Fibroblast of mammary gland (primary cell): ENCODE measurements at places on chromosomes 13 and 19.

DNA sequence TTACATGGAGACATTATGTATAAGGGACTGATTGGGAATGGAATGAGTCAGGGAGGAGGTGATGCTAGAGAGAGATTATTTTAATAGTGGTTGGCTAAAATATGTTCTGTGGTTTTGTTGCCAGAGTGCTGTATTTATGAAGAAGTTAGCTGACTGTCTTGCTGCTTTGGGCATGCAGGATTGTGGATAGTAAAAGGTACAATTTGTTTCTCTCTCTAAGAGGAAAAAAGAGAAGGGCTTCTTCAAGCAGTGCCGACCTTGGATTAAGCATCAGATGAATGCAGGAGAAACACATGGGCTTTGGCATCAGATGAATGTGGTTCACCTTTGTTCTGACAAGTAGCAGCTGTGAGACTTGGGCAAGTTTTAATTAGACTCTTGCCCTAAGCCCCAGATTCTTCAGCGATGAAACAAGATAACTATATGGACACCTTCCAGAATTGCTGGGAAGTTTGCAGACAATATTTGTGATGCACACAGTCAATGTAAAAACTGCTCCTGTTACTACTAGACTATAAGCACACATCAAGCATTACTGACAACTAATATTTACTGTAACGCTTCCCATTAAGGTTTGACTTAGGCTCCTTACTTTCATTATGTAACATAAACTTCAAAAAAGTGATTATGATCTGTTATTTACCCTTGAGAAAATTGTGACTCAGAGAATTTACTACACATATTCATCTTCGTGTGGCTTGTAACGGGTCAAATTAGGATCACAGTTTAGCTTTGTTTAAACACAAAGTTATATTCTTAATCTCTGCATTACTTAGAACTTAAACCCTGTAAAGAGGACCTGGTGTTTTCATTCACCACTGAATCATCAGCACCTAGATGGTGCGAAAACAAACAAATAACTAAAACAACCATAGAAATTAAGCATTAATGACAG, 824.0 kb downstream of the PCDH9 start:
- peak; percentile 70 for DNase-seq

GRCh38 chr13:43139921-43140320, 116.5 kb downstream of the DNAJC15 start:
- no peak for DNase-seq

- DNase-seq, result no peak
These were observed 80.2 kb downstream of the USP12 start for GRCh38 chr13:27091451-27091850.

DNA sequence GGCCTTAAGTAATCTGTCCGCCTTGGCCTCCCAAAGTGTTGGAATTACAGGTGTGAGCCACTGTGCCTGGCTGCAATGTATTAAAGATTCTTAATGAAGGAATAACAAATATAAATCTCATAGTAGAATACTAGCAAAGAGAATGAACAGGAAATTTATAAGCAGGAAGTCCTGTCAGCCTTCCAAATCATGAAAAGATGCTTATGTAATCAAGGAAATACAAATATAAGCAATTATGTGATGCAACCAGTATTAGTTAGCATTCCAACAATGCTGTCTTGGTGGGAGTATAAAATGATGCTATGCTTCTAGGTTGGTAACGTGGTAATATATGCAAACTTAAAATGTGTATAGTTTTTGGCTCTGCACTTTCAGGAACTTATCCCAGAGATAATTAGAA, 133.8 kb downstream of the PDS5B start:
- DNase-seq, result peak; percentile 17

DNA sequence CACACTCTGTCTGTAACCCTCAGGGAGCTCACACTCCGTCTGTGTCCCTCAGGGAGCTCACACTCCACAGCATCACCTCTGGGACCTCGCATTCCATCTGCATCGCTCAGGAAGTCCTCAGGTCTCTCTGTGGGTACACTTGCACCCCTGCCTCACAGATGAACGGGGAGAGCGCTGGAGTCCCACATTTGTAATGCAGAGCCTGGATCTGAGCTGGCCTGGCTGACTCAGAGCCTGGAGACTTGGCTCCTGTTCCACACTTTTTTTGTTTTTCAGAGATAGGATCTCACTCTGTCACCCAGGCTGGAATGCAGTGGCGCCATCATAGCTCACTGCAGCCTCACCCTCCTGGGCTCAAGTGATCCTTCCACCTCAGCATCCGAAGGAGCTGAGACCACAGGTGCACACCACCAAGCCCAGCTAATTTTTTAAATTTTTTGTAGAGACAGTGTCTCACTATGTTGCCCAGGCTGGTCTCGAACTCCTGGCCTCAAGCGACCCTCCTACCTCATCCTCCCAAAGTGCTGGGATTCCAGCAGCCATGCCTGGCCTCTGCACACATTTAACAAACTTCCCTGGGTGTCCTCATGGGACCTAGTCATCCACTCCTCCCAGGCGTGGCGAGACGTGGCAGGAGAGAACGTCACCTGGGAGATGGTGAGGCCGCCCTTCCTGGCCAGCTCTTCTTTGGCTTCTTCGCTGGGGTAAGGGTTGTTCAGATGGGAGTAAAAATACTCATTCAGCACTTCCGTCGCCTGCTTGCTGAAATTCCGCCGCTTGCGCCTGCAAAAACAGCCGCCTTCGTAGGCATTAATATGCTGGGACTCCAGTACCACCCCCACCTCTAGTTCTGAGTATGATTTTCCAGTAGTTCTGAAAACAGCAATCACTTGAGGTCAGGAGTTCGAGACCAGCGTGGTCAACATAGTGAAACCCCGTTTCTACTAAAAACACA, 31.0 kb downstream of the CILP2 start:
- DNase-seq, result peak; percentile 62

DNA sequence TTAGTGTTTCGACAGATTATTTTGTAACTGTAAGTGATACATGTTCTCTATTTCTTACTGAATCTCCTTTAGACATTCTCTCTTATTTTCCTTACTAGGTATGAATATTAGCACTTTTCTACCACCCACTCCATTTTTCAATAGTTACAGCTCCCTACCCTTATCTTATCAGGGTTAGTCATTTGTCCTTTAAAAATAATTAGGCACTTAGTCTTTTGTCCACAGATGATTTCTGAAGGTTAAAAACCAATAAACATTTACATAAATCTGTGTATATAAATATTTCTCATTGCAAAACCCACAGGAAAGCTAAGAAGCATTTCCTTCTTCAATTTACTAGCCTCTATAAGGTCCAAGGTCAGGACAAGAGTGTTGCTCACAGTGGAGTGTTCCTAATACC, 624.1 kb upstream of the MIR17HG start:
- DNase-seq, result no peak

GRCh38 chr13:41408746-41409145, 48.6 kb upstream of the RGCC start:
- no peak for DNase-seq

DNA sequence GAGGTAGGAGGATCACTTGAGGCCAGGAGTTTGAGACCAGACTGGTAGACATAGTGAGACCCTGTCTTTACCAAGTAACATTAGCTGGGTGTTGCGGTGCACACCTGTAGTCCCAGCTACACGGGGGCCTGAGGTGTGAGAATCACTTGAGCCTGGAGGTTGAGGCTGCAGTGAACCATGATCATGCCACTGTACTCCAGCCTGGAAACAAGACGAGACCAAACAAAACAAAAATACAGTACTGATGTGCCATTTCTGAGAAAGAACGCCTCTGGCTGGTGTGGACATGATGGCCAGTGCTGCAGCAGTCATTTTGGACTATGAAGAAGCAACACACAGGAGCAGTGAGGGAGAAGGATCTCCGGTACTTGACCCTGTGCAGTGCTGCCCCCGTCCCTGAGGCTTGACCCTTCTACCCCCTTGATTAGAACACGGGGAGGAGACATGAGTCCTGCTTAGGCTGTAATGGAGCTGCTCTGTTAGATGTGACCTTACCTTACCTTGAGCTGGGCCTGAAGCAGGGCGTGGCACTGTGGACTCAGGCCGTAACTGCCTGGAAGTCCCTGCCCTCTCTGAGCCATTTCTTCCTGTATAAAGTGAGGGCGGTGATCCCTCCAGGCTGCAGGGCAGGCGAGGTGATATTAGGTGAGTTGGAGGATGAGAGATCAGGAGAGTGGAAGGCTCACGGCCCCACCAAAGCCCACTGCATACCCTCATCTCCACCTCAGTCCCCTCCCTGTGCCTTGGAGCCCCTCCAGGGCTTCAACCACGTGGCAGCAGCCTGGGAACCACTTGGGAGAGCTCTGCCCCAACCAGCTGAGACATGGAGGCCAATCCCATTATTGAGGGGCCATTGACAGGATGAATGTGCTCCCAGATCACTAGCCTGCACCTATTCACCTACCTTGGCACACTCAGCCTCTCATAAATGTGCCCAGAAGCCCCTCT, 5.9 kb downstream of the RPL18A start:
- DNase-seq, result no peak

DNA sequence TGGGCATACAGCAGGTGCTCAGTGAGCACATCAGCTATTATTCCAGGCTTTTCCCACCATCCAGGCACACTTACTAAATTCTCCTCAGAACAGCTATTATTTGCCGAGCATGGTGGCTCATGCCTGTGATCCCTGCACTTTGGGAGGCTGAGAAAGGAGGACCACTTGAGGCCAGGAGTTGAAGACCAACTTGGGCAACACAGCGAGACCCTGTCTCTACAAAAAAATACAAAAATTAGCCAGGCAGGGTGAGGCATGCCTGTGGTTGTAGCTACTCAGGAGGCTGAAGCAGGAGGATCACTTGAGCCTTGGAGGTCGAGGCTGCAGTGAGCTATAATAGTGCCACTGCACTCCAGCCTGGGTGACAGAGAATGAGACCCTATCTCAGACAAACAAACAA, 35.4 kb downstream of the PTPRS start:
- DNase-seq, result no peak

GRCh38 chr19:12792051-12792852, 966 bp downstream of the JUNB start:
- peak; percentile 54 for DNase-seq

DNA sequence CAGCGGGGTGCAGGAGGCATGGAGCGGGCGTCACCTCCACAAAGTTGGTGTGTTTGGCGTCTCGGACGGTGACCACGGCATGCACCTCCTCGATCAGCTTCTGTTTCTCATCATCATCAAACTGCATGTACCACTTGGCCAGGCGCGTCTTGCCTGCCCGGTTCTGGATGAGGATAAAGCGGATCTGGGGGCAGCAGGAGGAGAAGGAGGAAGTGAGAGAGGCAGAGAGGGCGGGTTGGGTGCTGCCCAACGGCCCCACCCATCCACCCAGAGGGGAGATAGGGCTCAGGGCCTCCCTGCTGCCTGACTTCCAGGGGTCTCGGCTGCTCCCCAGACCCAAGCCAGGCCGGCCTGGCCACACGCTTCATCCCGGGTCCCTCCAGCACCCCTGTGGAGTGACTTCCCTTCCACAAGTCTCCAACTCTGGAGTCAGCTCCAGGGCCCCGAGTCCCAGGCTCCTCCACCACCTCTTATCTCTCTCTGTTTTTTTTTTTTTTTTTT, 4.6 kb downstream of the AP2S1 start:
- no peak for DNase-seq

DNA sequence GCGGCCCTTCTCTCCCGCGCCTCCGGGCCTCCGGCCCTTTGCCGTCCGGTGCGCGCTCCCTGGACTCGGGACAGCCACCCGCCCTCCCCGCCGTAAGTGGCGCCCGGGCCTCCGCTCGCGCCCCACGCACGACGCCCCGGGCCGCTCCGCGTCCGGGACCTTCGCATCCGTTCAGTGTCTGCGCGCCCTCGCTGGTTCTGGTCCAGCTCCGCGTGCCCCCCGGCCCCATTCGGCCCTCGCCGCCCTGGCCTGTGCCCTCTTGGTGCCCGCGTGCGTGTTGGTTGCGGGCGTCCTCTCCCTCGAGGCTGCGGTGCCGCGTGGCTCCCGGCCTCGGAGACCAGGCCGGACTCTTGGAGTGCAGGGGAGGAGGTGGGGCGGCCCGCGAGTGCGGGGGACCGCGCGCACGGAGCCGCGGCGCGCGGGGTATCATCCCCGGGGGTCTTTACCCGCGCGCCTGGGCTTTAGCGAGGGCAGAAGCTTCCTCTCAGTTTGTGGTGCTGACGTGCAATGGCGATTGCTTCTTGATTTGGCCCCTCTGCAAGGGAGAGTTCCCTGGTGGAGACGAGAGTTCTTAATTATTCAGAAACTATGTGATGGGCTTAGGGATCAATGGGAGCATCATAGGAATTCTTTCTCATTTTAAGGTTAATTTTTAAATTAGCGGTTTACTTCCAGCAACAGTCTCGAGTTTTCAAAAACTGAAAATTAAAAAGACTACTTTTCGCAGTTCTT, 757 bp downstream of the WASF3 start:
- peak; percentile 18 for DNase-seq
